Activated CD8-positive, alpha-beta T cell treated with anti-CD3 and anti-CD28 coated beads, Interleukin-2, amount 10 ng/mL, durations not matched to agents 7 days and 5 days (primary cell): ENCODE measurements at places on chromosomes 2 and 18. TPM values are rescaled to one million over a fixed set of nuclear protein-coding genes. Genes with fewer than 3 reads are reported as not detected.
A peak's percentile ranks its signal among the peaks of the same experiment; 100 is the strongest.

- no peak for DNase-seq
- H3K27ac ChIP-seq: no peak overlapping the region
- no peak overlapping the region for H3K4me3 ChIP-seq
- H3K36me3 ChIP-seq: no peaks in the 10 kb centered on the region
Measured at GRCh38 chr2:201953396-201953795, 80.3 kb upstream of the FZD7 start.

DNA sequence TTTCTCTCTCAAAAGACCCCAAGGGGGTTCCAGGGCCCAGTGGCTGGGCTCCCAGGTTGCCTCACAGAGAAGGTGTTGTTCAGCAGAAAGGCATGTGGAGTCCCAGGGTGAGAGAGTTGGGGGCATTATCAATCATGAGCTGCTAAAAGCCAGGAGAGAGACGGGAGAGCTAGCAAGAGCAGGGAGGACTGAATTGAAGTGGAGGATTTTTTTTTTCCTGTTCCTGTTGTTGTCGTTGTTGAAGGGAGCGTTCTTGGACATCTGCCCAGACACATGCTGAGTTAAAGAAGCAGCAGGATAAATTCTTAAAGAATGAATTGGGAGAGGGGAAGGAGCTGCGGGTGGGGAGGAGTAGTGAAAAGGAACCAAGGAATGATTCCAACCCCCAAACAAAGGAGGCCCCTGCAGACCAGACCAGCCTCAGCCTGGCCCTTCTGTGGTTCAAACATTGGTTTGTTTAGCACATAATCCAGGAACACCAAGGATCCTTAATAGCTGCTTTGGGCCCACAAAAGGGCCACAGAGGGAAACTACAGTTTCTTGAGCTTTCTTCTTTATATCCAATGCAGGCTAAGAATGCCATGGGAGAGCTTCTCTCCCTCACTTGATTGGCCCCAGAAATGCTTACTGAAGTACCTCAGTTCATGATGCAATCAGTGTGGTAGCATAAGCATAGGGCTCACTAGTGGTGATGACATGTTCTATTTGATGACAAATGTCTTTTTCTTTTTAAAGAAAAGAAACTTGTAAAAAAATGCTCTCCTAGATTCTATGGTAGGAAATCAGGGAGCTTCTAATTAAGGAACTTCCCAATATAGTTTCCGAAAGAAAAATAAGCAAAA lies 146.0 kb downstream of the SETBP1 start:
- H3K27ac ChIP-seq: no peak overlapping the region
- DNase-seq: no peak
- H3K4me1 ChIP-seq: peaks cover 9% of the 10 kb centered on the region
- peaks cover 18% of the 10 kb centered on the region for H3K27me3 ChIP-seq

DNA sequence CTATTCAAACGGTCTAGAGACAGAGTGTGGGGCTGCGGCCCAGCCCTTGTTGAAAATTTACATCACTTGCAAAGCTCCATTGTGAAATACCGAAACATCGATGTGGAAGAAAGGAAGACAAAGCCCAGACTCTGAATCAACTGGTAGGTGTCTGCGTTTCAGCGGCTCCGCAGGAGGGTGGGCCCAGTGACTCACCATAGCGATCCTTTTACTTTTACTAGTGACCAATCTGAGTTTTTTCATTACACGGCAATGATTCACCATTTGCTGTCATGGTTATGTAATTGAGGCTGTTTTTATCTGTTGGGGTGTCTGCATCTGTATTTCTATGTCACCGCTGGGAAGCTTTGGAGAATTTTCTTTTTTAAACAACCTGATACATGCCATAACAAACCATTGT lies 66.6 kb upstream of the ODC1 start:
- no peaks in the 10 kb centered on the region for H3K4me1 ChIP-seq
- no peak overlapping the region for H3K27ac ChIP-seq
- no peak for DNase-seq
- no peak overlapping the region for H3K4me3 ChIP-seq

DNA sequence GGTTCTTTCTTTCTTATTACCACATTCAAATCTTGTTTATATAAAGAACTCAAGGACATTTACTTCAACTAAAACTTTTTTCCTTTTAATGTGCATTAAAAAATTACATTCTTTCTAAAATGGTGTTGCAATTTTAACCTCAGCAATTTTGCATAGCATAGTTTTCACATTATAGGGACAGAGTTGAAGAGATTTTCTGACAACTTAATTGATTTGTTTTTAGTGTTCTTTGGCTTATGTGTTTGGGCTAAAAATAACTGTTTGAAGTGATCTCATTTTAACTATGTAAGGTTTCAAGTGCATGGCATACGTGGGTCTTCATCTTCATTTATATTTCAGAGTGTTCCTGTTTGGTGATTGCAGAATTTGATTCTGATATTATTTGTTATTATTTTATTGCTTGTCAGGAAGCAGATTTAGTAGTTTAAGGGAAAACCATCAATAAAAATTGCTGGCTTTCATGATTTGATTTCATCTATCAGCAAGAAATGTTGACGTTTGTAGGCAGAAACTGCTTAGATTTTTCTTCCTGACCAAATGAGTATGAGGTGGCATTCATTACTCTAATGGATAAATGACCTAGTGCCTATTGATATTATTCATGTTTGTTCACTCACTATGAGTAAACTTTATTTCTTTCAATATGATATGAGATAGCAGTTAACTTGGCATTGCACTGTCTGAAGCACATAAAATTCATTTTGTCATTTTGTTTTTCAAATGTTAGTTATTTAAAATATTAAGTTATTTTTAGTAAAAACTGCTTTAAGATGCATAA lies 398.4 kb downstream of the NUP35 start:
- no peaks in the 10 kb centered on the region for H3K4me1 ChIP-seq
- no peak overlapping the region for H3K27ac ChIP-seq

GRCh38 chr2:17646081-17646554 lies 105.6 kb downstream of the VSNL1 start:
- no peak overlapping the region for H3K4me3 ChIP-seq
- DNase-seq: peak; percentile 66
- peaks cover 3% of the 10 kb centered on the region for H3K4me1 ChIP-seq
- no peaks in the 10 kb centered on the region for H3K36me3 ChIP-seq

DNA sequence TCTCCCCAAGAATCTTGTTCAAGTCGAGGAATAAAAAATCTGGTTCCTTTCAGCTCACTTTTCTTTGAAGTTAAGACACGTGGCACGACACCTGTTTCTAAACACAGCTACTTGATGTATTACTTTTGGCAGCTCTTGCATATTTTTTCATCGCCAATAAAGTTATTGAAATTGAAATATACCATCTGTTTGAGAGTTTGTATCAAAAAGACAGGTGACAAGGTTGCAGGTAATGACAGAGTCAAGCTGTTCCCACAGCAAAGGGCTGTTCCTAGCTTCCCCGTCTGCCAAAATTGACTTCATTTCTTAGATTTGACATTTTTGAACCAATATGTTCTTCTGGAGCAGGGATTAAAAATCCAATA lies 5.5 kb upstream of the GPR45 start:
- no peak overlapping the region for H3K4me3 ChIP-seq
- H3K27me3 ChIP-seq: peaks cover 13% of the 10 kb centered on the region
- no peaks in the 10 kb centered on the region for H3K36me3 ChIP-seq
- no peak for DNase-seq
- peaks cover 13% of the 10 kb centered on the region for H3K4me1 ChIP-seq
- no peak overlapping the region for H3K27ac ChIP-seq

- H3K4me3 ChIP-seq: no peak overlapping the region
- H3K36me3 ChIP-seq: peaks cover 27% of the 10 kb centered on the region
- no peak overlapping the region for H3K27ac ChIP-seq
- H3K27me3 ChIP-seq: no peaks in the 10 kb centered on the region
- DNase-seq: no peak
Measured at GRCh38 chr2:143686585-143687164, 557.5 kb downstream of the ARHGAP15 start.

GRCh38 chr2:221197225-221197856 lies 374.8 kb downstream of the EPHA4 start:
- H3K4me1 ChIP-seq: no peaks in the 10 kb centered on the region
- no peaks in the 10 kb centered on the region for H3K36me3 ChIP-seq
- no peak for DNase-seq

DNA sequence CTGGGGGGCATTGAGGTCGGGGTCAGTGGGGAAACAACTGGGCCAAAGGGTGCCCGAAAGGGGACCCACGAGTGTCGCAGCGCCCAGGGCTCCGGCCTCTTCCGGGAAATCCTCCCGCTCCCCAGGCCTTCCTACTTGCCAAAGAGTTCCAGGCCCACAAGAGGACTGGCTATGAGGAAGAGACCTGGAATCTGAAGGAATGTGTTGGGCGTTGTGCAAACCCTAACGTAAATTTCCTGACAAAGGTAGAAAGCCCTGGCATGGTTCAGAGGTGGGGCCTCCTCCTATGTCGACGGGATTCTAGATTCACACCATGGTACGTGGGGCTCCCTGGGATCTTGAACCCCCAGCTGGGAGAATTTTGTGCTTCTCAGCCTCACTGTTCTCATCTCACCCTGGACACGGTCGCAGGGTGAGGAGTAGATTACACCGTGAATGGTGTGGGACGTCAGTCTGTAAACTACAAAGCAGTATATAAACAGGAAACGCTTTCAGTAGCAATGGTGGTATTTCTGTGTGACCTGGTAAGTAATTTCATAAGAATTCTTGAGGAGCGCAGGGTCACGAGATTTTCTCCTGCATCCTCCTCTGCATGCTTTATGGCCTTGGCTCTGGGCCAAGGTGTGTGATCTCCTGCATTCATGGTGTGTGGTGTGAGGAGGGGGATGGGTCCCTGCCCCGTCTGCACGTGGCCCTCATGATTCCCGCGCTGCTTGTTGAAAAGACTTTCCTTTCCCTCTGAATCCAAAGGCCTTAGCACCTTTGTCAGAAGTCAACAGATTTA lies 868 bp downstream of the HSBP1L1 start:
- no peak overlapping the region for H3K27ac ChIP-seq
- DNase-seq: no peak
- H3K4me1 ChIP-seq: peaks cover 32% of the 10 kb centered on the region
- H3K4me3 ChIP-seq: peak overlapping the region; percentile 55

GRCh38 chr2:45707006-45707405 lies 55.5 kb downstream of the PRKCE start:
- H3K4me3 ChIP-seq: no peak overlapping the region
- H3K27me3 ChIP-seq: no peaks in the 10 kb centered on the region
- H3K4me1 ChIP-seq: no peaks in the 10 kb centered on the region
- H3K36me3 ChIP-seq: peaks cover 1% of the 10 kb centered on the region
- DNase-seq: no peak

- H3K4me3 ChIP-seq: peak overlapping the region; percentile 65
- peaks cover 76% of the 10 kb centered on the region for H3K4me1 ChIP-seq
- H3K36me3 ChIP-seq: peaks cover 24% of the 10 kb centered on the region
- no peak for DNase-seq
- no peaks in the 10 kb centered on the region for H3K27me3 ChIP-seq
- peak overlapping the region; percentile 92 for H3K27ac ChIP-seq
Measured at GRCh38 chr2:181141676-181142075, 161.3 kb downstream of the UBE2E3 start.

DNA sequence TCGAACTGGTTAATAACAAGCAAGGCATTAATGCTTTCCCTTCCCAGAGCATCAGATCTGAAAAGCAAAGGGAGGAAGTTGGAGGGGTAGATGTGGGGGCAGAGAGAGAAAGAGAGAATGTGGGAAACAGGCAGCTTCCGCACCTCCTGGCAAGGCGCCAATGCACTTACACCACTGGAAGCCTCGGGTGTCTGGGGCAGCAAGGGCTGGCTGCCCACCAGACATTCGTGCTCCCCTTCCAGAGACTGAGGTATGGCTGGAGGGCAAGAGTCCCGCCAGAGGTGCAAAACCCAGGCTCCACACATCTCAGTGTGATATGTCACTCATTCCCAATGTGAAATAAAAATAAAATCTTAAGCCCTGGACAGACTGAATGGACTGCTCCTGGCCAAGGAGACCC lies 46.4 kb downstream of the TEX51 start:
- no peaks in the 10 kb centered on the region for H3K36me3 ChIP-seq
- H3K4me1 ChIP-seq: no peaks in the 10 kb centered on the region
- no peak for DNase-seq
- H3K4me3 ChIP-seq: no peak overlapping the region
- H3K27ac ChIP-seq: no peak overlapping the region

GRCh38 chr2:37610638-37611289 lies 60.7 kb downstream of the CDC42EP3 start:
- peaks cover 17% of the 10 kb centered on the region for H3K36me3 ChIP-seq
- H3K4me1 ChIP-seq: peaks cover 18% of the 10 kb centered on the region
- H3K4me3 ChIP-seq: no peak overlapping the region
- no peaks in the 10 kb centered on the region for H3K27me3 ChIP-seq
- no peak for DNase-seq

GRCh38 chr2:200472853-200473464 lies 36.9 kb downstream of the KCTD18 start:
- peak overlapping the region; percentile 19 for H3K27ac ChIP-seq
- no peak overlapping the region for H3K4me3 ChIP-seq
- no peaks in the 10 kb centered on the region for H3K27me3 ChIP-seq
- no peak for DNase-seq
- H3K36me3 ChIP-seq: peaks cover 36% of the 10 kb centered on the region

The BOK gene
- total RNA-seq: not detected
